RKO (cell line): ENCODE measurements at places on chromosomes 3 and 15.

- no peak for DNase-seq
These were observed 714 bp downstream of the GNAT1 start for GRCh38 chr3:50192124-50192523.

DNA sequence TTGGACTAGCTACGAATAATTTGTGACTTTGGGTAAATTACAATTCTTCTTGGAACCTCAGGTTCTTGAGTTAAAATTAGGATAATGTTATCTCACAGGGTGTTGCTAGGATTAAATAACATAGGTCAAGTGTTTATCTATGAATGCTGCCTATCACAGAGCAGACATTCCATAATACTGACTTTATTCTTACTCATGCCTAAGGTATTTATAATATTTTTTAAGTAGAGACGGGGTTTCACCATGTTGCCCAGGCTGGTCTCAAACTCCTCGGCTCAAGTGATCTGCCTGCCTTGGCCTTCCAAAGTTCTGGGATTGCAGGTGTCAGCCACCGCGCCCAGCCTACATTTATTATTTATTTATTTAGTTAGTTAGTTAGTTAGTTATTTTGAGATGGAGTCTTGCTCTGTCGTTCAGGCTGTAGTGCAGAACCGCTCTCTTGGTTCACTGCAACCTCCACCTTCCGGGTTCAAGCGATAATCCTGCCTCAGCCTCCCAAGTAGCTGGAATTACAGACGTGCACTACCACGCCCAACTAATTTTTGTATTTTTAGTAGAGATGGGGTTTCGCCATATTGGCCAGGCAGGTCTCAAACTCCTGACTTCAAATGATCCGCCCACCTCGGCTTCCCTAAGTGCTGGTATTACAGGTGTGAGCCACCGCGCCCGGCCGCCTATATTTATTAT, 741 bp upstream of the ZNF106 start:
- peak; percentile 92 for DNase-seq

GRCh38 chr3:189685291-189685690, 54.1 kb downstream of the TP63 start:
- no peak for DNase-seq

DNA sequence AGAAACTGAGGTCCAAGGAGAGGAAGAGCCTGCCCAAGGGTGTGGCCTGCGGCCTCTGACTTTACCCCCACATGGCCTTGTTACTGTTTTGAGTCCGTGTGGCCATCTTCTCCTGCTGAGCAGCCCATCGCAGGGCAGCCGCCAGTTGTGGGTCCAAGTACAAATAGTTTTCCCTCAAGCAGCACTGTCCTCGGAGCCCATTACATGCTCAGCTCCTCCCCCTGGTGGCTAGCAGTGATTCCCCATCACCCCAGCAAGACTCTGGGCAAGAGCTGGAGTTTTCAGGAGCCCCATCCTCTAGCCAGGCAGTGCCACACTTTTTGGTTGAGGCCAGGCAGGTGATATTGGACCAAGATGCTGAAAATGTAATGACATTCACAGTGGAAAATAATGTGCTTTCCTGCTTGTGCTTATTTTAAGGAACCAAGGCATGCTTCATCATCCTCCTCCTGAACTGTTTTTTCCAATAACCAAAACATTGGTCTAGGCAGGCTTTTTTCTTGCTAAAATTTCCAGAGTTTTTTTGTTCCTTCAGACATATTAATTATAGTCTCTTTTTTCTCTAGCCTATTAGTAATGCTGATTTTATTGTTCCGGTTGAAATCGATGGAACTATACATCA, 23.2 kb upstream of the VILL start:
- DNase-seq: peak; percentile 49

DNA sequence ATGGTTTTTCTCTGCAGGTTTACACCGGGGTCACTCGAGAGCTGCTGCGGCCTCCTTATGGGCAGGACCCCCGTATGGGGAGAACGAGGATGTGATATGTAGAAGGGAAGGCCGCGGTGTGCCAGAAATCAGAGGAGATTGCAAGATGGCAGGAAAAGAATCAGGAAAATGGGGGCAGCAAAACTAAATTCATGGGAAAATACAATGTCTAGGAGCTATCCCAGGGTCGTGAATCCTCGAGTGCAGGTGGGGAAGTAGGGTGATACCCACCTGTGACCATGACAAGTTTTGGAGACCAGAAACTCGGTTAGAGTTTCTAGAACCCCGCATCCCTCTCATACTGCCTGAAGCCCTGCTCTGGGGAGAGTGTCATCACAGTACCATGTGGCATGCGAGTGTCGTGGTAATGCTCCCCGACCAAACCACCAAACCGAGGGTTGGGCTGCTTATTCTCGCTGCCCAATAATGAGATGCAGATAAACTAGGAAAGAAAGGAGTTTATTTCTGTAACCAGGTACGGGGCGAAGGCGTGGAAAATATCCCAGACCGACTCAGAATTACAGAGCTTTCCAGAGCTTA, 781 bp downstream of the TRNT1 start:
- peak; percentile 45 for DNase-seq

DNA sequence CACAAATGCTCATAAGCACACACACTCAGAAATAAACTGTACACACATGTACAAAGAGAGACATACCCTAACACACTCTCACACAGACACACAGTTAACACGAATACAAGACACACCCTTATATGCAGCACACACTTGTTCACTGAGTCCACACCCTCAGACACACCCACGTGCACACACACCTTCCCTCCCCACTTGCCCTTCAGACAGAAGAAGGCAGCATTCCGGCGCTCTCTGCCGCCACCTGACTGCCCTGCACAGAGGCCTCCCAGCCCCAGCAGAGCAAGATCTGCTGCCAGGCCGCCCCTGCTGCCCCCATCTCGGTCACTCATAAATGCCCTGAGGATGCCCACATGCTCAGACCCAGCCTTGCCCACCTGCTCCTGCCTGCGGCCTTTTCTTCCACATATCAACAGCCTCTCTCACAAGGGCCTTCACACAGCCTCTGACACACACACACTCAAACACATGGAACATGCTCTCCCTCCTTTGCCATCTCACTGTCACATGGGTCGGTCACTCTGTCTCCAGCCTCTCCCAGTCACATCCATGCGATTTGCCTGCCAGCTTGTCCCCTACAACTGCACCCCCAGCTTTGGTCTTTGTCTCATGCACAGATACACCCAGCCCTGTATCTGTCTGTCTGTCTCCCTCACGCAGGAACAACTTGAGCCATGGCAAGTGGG, 71.1 kb downstream of the EPHB3 start:
- no peak for DNase-seq

DNA sequence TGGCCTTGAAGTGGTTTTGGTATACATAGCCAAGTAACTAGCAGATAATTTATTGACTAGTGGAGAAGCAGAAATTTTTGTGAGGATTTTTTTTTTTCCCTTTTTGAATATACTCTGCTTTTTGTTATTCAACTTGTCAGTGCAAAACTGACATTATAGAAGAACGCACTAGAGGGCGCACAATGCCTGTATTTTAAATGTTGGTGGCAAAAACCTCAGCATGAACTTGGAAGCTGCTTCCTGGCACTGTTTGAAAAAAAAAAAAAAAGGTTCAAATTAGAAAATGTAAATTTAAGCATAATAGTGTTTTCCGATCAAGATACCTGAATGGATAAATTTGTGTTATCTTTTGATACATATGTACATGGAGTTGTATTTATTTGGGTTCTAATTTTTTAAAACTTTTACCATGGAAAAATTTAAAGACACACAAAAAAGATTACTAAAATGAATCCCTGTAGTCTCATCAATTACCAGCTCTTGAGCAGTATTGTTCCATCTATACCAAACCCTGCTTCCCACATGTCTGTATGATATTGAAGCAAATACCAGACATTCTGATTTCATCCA, 56.0 kb downstream of the SLC25A26 start:
- DNase-seq: peak; percentile 73

DNA sequence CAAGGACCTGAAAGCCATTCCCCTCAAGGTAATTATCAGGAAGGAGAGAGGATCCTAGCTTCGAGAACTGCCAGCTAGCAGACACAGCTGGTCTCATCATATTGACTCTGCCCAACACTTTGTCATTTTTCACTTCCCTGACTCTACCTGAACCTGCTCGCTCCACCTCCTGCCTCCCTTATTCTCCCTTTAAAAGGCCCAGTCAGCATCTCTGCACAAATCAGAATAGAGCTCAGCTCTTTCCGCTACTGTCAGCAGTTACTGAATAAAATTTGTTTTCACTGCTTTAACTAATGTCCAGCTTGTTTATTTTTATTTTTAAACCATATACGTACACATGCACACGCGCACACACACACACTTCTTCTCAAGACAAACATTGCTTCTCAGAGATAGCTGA, 57.2 kb upstream of the MCF2L2 start:
- no peak for DNase-seq

GRCh38 chr3:15520804-15521572, 518 bp downstream of the COLQ start:
- no peak for DNase-seq

- no peak for DNase-seq
These were observed 140.6 kb upstream of the BHLHE40 start for GRCh38 chr3:4838621-4839022.

DNA sequence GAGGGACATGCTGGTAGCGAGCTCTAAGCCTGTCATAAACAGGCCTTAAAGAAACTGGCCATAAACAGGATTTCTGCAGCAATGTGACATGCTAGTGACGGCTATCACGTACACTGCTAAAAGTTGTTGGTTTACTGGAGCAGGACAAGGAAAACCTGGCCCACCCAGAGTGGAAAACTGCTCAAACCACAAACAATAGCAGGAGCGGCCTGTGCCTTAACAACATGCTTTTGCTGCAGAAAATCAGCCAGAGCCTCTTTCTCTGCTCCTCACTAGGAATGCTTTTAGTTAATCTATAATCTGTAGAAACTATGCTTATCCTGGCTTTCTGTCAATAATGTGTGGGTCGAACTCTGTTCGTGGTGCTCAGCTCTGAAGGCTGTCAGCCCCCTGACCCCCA, 202.9 kb upstream of the UBE3A start:
- DNase-seq: no peak

DNA sequence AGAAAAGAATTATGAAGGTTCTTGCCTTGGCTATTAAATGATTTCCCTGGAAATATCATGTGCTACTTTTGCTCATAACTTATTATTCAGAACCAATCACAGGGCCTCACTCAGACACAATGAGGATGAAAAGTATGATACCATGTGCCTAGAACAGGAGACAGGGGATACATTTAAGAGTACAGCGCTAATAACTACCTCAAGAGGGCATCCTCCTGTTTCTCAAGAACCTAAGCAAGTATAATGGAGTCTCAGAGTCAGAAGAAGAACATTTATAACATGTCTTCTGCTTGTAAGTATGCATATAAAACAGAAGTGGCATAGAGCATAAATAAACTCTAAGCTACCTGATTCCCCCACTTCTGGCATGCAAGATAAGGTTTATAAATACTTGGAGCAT, 125.4 kb upstream of the MME start:
- DNase-seq: peak; percentile 58

DNA sequence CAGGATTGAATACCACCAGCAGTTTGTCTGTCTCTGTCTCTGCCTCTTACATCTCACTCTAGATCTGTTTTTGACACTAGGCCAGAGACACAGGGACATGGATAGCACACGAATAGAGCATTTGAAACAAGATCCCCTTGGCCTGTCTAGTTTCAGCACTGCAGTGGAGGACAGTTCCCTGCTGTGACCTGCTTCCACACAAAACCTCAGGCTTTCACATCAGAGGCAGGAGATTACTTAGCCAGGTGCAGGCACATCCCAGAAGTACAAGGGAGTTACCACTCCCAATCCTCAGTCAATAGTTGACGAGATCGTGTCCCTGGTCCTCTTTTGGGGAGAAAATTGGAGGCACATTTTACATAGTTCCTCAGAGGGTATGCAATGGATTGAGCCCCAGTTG, 34.0 kb upstream of the CCK start:
- peak; percentile 40 for DNase-seq

GRCh38 chr15:58154769-58155168, 16.6 kb downstream of the AQP9 start:
- no peak for DNase-seq

- no peak for DNase-seq
These were observed 43.0 kb downstream of the NSMCE3 start for GRCh38 chr15:29226436-29227208.

DNA sequence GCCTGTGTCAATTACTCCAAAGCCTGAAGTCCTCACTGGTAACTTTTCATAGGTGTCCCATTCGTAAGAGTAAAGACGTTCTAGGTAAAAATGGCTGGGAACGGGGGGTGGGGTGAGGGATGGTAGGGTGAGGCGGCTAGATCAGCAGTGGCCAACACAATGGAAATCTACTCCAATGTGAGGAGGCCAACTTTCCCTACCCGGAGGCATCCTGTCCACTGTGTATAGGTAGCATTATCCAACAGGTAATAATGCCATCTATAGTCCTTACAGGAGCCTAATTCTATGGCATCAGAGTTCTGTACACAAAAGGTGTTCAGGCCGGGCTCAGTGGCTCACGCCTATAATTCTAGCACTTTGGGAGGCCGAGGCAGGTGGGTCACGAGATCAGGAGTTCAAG, 29.1 kb downstream of the HDC start:
- no peak for DNase-seq

DNA sequence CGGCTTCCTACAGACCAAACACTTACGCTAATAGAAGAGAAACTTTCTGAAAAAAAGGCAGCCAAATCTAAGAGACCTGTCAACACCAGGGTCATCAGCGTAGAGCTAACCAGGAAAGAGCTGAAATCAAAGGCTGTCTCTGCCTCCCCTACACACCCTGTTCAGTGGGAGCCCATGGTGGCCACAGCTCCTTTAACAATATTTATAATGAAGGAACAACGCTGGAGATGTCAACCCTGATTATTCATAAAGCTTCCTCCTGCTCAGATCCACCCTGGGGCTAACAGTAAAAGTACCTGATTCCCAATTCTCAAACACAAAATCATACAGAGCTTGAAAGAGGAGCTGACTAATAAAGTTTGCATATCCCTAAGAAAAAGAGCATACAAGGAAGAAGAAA, 133.7 kb downstream of the ANXA2 start:
- no peak for DNase-seq

GRCh38 chr15:92968926-92969651, 69.0 kb downstream of the CHD2 start:
- no peak for DNase-seq

- no peak for DNase-seq
These were observed 1.5 kb downstream of the PLA2G4F start for GRCh38 chr15:42154956-42155355.

GRCh38 chr15:73660455-73660854, 23.7 kb upstream of the CD276 start:
- DNase-seq: no peak

DNA sequence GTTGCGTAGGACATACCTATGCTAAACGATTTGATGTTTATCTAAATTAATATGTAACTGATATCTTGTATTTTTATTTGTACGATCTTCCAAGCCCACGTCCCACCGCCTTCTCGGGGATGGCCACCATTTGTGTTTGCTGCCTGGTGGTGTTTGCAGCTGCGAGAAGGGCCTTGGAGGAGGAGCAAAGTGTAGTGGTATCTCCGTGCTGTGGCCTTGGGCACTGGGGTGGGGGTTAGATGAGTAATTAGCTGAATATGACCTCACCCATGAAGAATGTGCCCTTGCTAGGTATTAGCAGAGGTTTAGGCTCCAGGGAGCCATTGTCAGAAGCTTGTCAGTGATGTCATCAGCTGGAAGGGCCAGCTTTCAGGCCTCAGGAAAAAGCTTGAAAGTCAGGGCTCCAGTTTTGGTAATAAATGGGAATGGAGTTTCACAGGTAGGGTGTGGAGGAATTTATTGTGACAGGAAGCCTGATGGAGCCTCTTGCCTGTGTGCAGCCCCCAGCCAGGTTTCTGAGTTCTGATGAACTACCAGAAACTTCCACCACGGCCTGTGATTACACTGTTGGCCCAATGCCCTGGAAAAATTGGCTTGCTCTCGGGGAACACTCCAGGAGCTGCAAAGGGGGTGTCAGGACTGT, 41.0 kb downstream of the FLNB start:
- peak; percentile 71 for DNase-seq
